Psoas muscle (tissue), 8 donors: ENCODE measurements at places on chromosomes 5 and 9.
A peak's percentile ranks its signal among the peaks of the same experiment; 100 is the strongest.

DNA sequence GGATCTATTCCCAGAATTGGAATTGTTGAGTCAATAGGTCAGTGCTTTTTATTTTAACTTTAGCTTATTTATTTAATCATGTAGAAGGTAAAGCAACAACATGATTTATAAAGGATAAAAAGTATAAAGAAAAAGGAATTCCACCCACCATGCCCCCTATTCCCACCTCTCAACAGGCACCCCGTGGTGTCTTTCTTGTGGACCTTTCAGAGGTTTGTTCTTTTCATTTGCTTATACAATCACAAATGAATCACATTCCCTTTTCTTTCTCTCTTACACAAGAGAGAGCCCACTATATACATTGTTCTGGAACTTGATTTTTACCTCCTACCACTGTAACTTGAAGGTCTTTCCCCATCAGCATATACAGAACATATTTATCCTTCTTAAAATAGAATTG lies 37.2 kb upstream of the SMIM32 start:
- no peak overlapping the region for H3K4me3 ChIP-seq
- DNase-seq, result no peak
- H3K27ac ChIP-seq, result no peak overlapping the region

DNA sequence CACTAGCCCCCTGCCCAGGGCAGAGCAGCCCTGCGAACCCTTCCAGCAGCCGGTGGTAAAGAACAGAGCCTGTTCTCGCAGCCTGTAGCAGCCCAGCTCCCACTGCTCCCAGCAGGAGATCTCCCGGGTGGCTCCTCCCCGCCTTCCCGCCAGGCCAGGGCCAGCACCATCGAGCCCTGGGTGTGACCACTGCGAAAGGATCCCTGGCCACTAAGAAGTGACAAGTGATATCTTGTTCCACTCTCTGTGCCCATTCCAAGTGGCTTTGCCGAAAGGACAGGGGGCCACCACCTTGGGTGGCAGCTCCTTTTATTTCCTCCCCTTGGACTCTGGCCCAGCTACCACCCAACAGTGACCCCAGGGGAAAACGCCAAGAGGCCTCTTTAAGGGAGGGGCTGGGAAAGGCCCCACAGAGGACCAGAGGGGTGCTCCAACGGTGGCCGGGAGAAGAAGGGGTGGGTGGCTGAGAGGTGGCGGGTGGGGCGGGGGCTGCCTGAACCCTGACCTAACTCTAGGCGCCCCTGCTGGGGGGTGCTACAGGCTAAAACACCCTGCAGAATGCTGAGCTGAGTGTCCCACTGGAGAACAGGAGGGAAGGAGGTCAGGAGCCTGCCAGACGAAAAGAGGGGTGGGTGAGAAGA lies 1.6 kb downstream of the NACC2 start:
- H3K36me3 ChIP-seq, result no peaks in the 10 kb centered on the region
- peak overlapping the region; percentile 71 for H3K4me3 ChIP-seq
- no peaks in the 10 kb centered on the region for H3K27me3 ChIP-seq
- H3K4me1 ChIP-seq, result peaks cover 56% of the 10 kb centered on the region

DNA sequence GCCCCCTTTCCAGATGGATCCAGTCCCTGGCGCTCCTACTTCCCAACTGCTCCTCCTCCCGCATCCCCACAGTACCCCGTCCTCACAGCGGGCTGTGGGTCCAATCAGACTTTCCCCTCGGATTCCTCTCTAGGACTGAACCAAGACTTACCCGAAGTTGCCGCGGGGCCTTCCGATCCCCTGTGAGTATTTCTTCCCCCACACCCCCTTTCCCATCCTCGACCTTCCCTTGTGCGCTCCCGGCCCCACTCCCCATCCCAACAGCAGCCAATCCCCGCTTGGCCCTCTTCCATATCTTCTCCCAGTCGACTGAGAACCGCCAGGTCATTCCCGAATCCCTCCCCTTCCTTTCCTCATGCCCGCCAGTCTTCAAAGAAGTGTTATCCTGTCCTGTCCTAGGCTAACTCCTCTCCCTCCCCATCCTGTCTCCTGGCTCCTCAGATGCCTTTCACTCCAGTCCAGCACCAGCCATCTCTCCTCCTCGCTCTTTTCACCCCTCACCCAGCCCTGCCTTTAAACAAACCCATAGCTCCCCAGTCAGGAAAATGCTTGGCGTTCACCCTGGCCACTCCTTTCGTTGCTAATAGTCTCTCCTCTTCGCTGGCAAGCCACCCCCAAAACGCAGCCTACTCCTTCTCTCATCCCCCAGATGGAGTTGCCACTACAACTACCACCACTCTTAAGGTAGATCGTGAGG lies 646 bp downstream of the SWI5 start:
- peaks cover 19% of the 10 kb centered on the region for H3K4me1 ChIP-seq
- H3K36me3 ChIP-seq, result peaks cover 3% of the 10 kb centered on the region
- H3K27me3 ChIP-seq, result no peaks in the 10 kb centered on the region
- peak overlapping the region; percentile 84 for H3K27ac ChIP-seq
- H3K4me3 ChIP-seq, result peak overlapping the region; percentile 97

DNA sequence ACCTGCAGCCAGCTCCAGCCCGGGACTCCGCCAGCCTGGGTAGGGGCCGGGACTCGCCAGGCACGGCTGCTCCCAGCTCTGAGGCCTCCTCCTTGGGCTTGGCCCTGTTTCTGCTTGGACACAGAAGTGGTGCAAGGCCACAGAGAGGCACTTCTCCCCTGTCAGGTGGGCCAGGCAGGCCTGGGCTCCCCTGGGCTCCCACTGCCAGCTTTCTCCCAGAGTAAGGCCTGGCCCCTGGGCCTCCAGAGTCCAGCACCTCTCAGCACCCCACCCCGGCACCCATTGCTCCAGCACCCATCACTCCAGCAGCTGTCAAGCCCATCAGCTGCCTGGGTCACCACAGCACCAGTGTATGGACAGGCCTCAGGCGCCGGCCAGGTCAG lies 71.1 kb upstream of the LRRTM2 start:
- H3K4me3 ChIP-seq, result no peak overlapping the region
- peaks cover 5% of the 10 kb centered on the region for H3K4me1 ChIP-seq
- DNase-seq, result no peak
- no peak overlapping the region for H3K27ac ChIP-seq
- no peaks in the 10 kb centered on the region for H3K27me3 ChIP-seq
- peaks cover 9% of the 10 kb centered on the region for H3K36me3 ChIP-seq

- no peak for DNase-seq
- no peak overlapping the region for H3K4me3 ChIP-seq
- peaks cover 16% of the 10 kb centered on the region for H3K27me3 ChIP-seq
Measured at GRCh38 chr9:136740971-136741882, 1.5 kb downstream of the LCN10 start.

GRCh38 chr9:101739311-101739710 lies 864 bp upstream of the GRIN3A start:
- H3K27ac ChIP-seq, result no peak overlapping the region
- H3K4me3 ChIP-seq, result no peak overlapping the region
- no peak for DNase-seq
- H3K27me3 ChIP-seq, result peaks cover 11% of the 10 kb centered on the region

- no peaks in the 10 kb centered on the region for H3K36me3 ChIP-seq
- no peak overlapping the region for H3K4me3 ChIP-seq
- H3K4me1 ChIP-seq, result peaks cover 39% of the 10 kb centered on the region
- H3K27ac ChIP-seq, result peak overlapping the region; percentile 83
- no peak for DNase-seq
Measured at GRCh38 chr5:135271533-135272310, 127.3 kb downstream of the MACROH2A1 start.

DNA sequence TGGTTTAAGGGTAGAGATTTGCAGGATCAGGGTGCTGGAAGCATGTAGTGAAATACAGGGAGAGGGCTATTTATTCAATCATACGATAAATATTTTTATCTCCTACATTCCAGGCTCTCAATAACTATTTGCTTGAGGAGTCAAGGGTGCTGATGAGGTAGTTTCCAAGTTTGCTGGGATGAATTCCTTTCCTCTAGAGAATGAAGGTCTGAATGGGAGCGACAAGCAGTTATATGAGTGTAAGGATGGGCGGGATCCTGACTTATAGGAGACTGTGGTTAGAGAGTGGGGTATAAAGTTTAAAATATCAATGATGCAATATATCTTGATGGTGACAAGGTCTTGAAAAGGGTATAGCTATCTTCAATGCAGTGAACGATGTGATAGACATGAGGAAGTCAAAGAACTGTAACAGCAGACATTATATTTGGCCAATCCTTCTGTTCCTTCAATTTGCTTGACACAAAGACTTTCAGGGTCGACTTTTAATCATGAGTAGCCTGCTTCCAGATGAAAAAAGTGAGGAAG lies 201.1 kb upstream of the HAPLN1 start:
- no peak for DNase-seq
- H3K27me3 ChIP-seq, result no peaks in the 10 kb centered on the region
- H3K27ac ChIP-seq, result no peak overlapping the region
- no peaks in the 10 kb centered on the region for H3K36me3 ChIP-seq
- no peak overlapping the region for H3K4me3 ChIP-seq

DNA sequence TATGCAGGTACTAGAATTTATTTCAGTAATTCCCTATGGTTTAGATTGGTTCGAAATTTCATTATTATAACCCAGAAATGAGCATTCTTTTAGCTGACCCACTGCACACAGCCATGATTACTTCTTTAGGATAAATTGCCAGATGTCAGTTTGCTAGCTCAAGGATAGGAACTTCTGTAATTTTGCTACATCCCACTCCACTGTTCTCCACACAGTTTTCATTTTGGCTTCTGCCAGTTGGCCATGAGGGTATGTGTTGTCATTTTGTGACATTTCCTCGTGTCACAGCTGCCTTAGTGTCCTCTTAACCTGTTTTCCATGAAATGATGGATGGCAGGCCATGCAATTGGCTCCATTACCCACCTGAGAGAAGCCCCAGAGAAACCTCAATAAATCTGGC lies 16.2 kb upstream of the LCP2 start:
- DNase-seq, result no peak
- no peaks in the 10 kb centered on the region for H3K4me1 ChIP-seq
- no peak overlapping the region for H3K27ac ChIP-seq
- H3K36me3 ChIP-seq, result no peaks in the 10 kb centered on the region
- peaks cover 2% of the 10 kb centered on the region for H3K27me3 ChIP-seq

- H3K36me3 ChIP-seq, result peaks cover 18% of the 10 kb centered on the region
- no peak overlapping the region for H3K27ac ChIP-seq
- H3K4me3 ChIP-seq, result no peak overlapping the region
- DNase-seq, result no peak
Measured at GRCh38 chr9:17470036-17470813, 108.6 kb upstream of the SH3GL2 start.

- no peak overlapping the region for H3K4me3 ChIP-seq
- H3K27me3 ChIP-seq, result no peaks in the 10 kb centered on the region
- H3K36me3 ChIP-seq, result no peaks in the 10 kb centered on the region
- no peaks in the 10 kb centered on the region for H3K4me1 ChIP-seq
- no peak for DNase-seq
Measured at GRCh38 chr5:22329683-22330082, 523.5 kb downstream of the CDH12 start.

GRCh38 chr9:96270236-96270744 lies 31.7 kb downstream of the HSD17B3 start:
- DNase-seq, result no peak
- no peak overlapping the region for H3K27ac ChIP-seq
- H3K36me3 ChIP-seq, result no peaks in the 10 kb centered on the region
- H3K4me1 ChIP-seq, result no peaks in the 10 kb centered on the region
- H3K4me3 ChIP-seq, result no peak overlapping the region

- DNase-seq, result no peak
- H3K36me3 ChIP-seq, result no peaks in the 10 kb centered on the region
- no peak overlapping the region for H3K4me3 ChIP-seq
- H3K27ac ChIP-seq, result no peak overlapping the region
- H3K4me1 ChIP-seq, result no peaks in the 10 kb centered on the region
Measured at GRCh38 chr5:589588-589987, 22.6 kb upstream of the CEP72 start.

- H3K27ac ChIP-seq, result no peak overlapping the region
- no peaks in the 10 kb centered on the region for H3K27me3 ChIP-seq
- no peak for DNase-seq
- H3K4me1 ChIP-seq, result peaks cover 20% of the 10 kb centered on the region
- no peak overlapping the region for H3K4me3 ChIP-seq
- H3K36me3 ChIP-seq, result no peaks in the 10 kb centered on the region
Measured at GRCh38 chr9:37197158-37198038, 77.0 kb downstream of the ZCCHC7 start.

DNA sequence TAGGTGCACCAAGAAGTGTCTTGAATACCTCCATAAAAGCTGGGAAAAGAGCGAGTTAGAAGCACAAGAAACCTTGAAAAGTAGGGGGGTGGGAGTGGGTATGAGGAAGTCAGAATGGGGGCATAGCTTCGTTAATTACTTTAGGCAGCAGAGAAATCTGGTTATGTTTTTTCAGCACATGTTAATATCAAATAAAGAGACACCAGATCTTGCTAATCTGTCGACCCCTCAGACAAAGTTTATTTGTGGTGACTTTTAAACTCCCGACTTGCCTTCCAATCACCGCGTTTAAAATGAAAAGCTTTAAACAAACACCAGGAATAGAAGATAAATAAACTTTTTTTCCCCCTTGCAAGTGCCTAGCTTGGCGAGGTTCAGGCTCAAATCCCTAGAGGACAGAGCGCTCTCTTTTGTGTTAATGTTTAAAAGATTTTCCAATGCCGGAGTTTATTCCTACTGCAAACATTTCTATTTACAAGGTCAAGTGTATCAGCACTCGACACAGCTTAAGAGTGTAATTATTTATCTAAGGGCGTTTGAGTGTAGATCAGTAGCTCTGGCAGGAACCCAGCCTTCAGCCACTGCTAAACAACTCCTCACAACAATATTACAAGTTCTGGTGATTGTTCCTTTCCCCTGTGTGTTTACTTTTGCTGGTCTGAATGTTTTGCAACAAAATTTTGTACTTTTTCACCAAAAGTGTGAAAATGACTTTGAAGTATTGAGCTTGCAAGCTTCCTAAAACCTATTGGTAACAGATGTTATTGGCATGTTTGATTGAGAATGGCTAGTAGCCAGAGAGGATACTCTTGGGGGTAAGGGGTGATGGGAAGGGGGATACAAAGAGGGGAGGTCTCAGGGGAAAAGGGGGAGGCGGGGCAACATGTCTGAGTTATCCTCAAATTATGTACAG lies 3.8 kb downstream of the GAS1 start:
- no peaks in the 10 kb centered on the region for H3K36me3 ChIP-seq
- no peak overlapping the region for H3K27ac ChIP-seq
- DNase-seq, result no peak
- H3K4me1 ChIP-seq, result no peaks in the 10 kb centered on the region

GRCh38 chr9:96381696-96382095 lies 1.8 kb downstream of the SLC35D2 start:
- no peaks in the 10 kb centered on the region for H3K27me3 ChIP-seq
- H3K36me3 ChIP-seq, result no peaks in the 10 kb centered on the region
- H3K4me1 ChIP-seq, result peaks cover 3% of the 10 kb centered on the region
- no peak overlapping the region for H3K4me3 ChIP-seq
- no peak for DNase-seq

- no peak for DNase-seq
- H3K4me1 ChIP-seq, result no peaks in the 10 kb centered on the region
- no peaks in the 10 kb centered on the region for H3K27me3 ChIP-seq
- H3K36me3 ChIP-seq, result no peaks in the 10 kb centered on the region
Measured at GRCh38 chr9:77455312-77455927, 192.7 kb downstream of the GNA14 start.

- no peaks in the 10 kb centered on the region for H3K27me3 ChIP-seq
- H3K27ac ChIP-seq, result no peak overlapping the region
- H3K4me1 ChIP-seq, result no peaks in the 10 kb centered on the region
- H3K4me3 ChIP-seq, result no peak overlapping the region
- no peaks in the 10 kb centered on the region for H3K36me3 ChIP-seq
Measured at GRCh38 chr9:115182264-115182663, 64.3 kb upstream of the TNC start.

GRCh38 chr9:131012396-131012917 lies 3.5 kb downstream of the LAMC3 start:
- no peak overlapping the region for H3K27ac ChIP-seq
- peaks cover 66% of the 10 kb centered on the region for H3K27me3 ChIP-seq
- peak; percentile 56 for DNase-seq
- no peaks in the 10 kb centered on the region for H3K36me3 ChIP-seq
- H3K4me1 ChIP-seq, result no peaks in the 10 kb centered on the region

GRCh38 chr9:132531195-132531594 lies 51.2 kb upstream of the BARHL1 start:
- H3K36me3 ChIP-seq, result no peaks in the 10 kb centered on the region
- H3K4me3 ChIP-seq, result no peak overlapping the region
- no peak for DNase-seq
- peaks cover 9% of the 10 kb centered on the region for H3K27me3 ChIP-seq
